ENCODE measurements at places on chromosomes 12 and 14. TPM values are rescaled to one million over a fixed set of nuclear protein-coding genes. Genes with fewer than 3 reads are reported as not detected.

GRCh38 chr12:109126784-109127183 lies 10.4 kb downstream of the ACACB start:
- DNase-seq = no peak

DNA sequence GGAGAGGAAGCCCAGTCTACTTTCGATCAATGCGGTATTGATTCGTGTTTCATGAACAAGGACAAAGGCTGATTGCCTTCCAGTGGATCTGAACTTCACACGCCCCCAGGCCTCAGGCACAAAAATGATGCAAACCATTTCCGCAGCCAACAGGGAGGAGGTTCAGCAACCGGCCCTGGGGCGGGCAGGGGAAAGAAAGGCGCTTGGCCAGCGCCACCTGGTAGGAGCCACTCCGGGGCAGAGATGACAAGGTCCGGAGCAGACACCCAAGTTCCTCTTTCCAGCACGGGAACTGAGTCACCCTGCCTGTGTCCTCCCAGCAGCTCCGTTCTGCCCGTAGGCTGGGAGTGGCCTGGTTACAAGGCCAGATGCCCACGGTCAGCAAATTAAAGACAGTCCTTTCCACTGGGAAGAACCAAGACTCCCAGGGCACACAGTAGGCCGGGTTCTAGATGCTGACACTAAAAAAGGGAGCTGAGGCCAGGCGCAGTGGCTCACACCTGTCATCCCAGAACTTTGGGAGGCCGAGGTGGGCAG lies 136.3 kb downstream of the SCARB1 start:
- DNase-seq = no peak

- DNase-seq = peak; percentile 76
These were observed 34.9 kb downstream of the KRT80 start for GRCh38 chr12:52156757-52157565.

GRCh38 chr12:29088611-29089219 lies 60.4 kb upstream of the FAR2 start:
- no peak for DNase-seq

- DNase-seq = peak; percentile 40
These were observed 1.2 kb downstream of the PPP1CC start for GRCh38 chr12:110741341-110742095.

GRCh38 chr14:65268594-65268993 lies 143.9 kb upstream of the FUT8 start:
- DNase-seq = no peak

DNA sequence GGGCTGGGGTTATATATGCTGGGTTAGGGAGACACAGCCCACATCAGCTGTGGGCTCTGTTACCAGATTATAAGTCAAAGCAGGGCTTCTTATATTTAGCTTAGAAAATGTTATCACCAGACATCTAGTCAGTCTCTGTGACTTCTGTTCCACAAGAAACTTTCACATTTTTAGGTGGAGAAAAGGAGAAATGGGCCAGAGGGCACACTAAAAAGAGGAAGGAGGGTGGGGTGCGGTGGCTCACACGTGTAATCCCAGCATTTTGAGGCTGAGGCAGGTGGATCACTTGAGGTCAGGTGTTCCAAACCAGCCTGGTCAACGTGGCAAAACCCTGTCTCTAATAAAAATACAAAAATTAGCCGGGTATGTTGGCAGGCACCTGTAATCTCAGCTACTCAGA lies 28.0 kb upstream of the SLC38A1 start:
- DNase-seq = no peak

DNA sequence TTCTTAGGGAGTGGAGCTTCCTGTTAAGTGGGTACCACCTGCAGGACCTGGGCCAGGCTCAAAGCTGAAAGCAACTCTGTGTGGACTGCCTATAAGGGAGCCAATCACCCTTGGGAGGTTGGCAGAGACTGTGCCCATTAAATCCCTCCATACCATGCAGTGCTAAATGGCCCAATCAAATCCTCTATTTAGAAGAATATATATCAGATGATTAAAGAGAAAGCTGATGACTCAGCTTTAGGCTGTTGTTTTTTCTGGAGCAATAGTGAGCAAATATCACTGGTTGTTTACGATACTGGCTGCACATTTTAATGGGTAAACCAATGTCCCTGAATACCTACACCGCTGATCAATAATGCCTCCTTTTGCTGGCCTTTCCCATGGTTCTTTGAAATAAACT lies 101.3 kb downstream of the TMX1 start:
- DNase-seq = no peak

DNA sequence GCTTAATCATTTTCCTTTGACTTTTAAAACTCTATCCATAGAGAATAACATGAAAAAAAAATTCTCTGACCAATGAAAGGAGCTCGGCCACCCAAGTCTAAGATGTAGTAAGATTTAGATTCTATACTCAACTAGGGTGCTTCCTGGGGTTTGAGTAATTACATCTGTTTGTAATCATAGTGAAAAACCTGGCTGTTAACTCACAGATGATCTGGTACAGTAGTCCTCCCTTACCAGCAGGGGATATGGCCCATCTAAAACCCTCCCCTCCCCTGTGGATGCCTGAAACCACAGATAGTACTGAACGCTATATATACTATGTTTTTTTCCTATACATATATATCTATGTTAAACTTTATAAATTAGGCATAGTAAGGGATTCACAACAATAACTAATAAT lies 89.2 kb downstream of the DAAM1 start:
- no peak for DNase-seq

DNA sequence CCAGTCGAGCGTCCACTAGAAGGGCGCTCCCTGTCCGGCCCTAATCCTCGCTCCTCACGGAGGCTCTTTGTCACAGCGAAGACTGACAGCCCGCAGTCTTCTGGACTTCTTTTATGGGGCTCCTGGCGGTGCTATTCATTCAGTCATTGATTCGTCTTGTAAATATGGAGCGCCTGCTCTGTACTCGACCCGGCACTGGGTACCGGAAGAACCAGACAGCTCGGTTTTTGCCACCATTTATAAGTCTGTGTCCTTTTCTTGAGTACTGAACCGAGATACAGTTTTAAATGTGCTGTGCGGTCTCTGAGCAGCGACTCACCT lies 570 bp downstream of the DMAC2L start:
- no peak for DNase-seq

DNA sequence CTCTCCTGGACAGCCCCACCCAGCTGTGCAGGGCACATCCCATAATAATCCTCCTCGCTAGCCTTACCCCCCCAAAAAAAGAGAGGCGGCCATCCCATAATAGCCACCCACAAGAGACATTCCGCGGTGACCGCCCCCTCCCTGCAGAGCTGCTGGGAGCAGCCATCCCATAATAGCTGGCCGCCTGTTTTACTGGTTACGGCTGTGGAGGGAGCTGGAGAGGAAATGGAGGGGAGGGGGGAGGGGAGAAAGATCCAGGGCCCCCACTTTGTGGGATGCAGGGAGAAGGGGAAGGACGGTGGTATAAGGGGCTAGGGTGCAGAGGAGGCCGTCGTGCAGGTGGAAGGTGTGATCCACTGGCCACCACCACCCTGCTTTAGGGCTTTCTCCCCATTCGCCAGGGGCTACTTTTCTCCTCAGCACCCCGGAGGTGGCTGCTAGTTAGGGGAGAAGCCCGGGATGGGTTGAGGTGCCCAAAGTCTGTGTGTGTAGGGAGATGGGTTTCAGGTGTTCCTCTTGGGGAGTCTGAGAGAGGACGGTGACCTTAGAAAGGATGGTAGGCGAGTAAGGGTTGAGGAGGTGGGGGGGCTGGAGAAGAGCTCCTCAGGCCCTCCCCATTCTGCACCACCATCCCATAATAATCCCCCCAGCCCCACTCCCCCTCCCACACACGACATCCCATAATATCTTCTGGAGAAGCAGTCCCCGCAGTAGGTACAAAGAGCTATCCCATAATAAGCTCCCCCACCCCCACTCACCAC lies 6.0 kb upstream of the CHD4 start:
- DNase-seq = peak; percentile 65

DNA sequence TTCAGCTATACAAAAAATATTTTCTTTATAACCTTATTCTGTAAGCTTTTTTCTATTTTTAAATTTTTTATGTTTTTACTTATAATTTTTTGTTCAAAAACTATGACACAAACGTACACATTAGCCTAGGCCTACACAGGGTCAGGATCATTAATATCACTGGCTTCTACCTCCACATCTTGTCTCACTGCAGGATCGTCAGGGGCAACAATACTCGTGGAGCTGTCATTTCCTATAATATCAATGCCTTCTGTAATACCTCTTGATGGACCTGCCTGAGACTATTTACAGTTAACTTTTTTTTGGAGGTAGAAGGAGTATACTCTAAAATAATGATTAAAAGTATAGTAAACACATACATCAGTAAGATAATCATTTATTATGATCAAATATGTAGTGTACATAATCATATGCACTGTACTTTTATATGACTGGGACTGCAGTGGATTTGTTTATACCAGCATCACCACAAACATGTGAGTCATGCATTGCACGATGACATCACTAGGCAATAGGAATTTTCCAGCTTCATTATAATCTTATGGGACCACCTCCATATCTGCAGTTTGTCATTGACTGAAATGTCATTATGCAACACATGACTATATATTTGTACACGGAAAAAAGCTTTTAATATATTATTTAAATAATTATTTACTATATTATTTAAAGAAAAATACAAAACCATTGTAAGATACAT lies 18.5 kb upstream of the PMCH start:
- no peak for DNase-seq

DNA sequence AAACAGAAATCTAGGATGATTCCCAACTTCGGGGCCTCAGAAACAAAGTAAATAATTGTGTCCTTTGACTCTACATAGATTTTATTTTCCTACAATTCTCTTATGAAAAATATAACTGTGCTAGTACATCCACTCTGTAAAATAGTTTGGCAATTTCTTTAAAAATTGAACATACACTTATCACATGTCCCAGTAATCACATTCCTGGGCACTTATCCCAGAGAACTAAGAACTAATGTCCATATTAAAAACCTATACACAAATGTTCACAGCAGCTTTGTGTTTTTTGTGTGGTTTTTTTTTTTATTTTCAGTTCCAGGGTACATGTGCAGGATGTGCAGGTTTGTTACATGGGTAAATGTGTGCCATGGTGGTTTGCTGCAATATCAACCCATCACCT lies 99.0 kb downstream of the KCNH5 start:
- no peak for DNase-seq

- no peak for DNase-seq
These were observed 7.3 kb downstream of the STXBP6 start for GRCh38 chr14:25042362-25043299.

GRCh38 chr12:85575120-85576096 lies 260.8 kb downstream of the RASSF9 start:
- DNase-seq = no peak

DNA sequence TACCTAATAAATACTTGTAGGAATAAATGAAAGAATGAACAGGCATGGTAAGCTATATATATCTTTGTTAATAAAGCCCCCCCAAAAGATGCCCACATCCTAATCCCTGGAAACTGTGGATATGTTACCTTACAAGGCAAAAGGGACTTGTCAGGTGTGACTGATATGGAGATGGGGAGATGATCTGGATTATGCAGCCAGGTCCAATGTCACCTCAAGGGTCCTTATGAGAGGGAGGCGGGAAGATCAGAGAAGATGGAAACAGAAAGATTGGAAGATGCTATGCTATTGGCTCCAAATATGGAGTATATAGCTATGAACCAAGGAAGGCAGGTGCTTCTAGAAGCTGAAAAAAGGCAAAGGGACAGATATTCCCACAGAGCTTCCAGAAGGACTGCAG lies 3.4 kb downstream of the RBM19 start:
- no peak for DNase-seq

- DNase-seq = no peak
These were observed 59.7 kb upstream of the FAM222A start for GRCh38 chr12:109653890-109654289.

DNA sequence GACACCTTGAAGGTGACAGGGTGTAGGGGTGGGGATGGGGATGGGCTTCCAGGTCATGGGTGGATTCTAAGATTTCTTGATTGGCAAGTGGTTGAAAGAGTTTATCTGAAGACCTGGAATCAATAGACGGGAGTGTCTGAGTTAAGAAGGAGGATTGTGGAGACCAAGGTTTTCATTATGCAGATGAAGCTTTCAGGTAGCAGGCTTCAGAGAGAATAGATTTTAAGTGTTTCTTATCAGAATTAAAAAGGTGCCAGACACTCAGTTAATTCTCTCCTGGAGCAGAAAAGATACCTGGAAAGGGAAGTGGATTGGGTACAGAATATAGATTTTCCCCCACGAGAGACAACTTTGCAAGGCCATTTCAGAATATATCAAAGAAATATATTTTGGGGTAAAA lies 211.7 kb upstream of the PRICKLE1 start:
- DNase-seq = no peak

GRCh38 chr14:55553791-55554190 lies 26.2 kb upstream of the KTN1 start:
- no peak for DNase-seq

GRCh38 chr12:104750061-104750460 lies 208.0 kb downstream of the SLC41A2 start:
- DNase-seq = no peak

GRCh38 chr12:20822925-20823324 lies 12.4 kb downstream of the SLCO1B3 start:
- no peak for DNase-seq

DNA sequence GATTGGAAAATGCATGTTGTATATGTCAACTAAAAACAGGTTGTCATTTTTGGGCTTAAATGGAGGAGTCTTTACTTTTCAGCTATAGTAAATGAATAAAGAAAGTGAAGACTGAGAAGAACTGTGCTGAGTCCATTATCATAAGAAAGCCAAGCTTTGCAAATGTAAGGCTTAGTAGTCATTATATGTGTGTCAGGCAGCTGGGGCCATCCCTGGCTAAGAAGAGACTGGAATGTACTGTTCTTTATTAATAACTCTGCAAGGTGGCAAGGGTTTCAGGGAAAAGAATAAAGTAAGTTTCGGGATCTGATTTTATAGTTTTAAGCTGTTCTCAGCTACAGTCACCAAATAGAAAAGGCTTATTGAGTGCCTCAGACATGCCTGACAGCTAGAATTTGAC lies 48.7 kb downstream of the SRGAP1 start:
- no peak for DNase-seq

- no peak for DNase-seq
These were observed 554.6 kb upstream of the FLRT2 start for GRCh38 chr14:84975241-84975902.

GRCh38 chr14:100723135-100723829 lies 3.4 kb upstream of the DLK1 start:
- no peak for DNase-seq

SLC25A29 gene
- polyA plus RNA-seq = 2.4 TPM

PYGL gene
- polyA plus RNA-seq = 70.9 TPM

TROAP gene
- polyA plus RNA-seq = 0.97 TPM

TAS2R50 gene
- polyA plus RNA-seq = not detected

DLK1 gene
- polyA plus RNA-seq = 1.8 TPM

CRIP2 gene
- polyA plus RNA-seq = 30.6 TPM

TMEM119 gene
- polyA plus RNA-seq = 0.14 TPM

OR6C2 gene
- polyA plus RNA-seq = not detected
